ENCODE measurements at places on chromosomes 3 and 15.
A peak's percentile ranks its signal among the peaks of the same experiment; 100 is the strongest.

GRCh38 chr15:99167201-99167600 lies 62.3 kb downstream of the SYNM start:
- DNase-seq, result no peak

- DNase-seq, result no peak
These were observed 7.6 kb upstream of the LRRC2 start for GRCh38 chr3:46573701-46574100.

DNA sequence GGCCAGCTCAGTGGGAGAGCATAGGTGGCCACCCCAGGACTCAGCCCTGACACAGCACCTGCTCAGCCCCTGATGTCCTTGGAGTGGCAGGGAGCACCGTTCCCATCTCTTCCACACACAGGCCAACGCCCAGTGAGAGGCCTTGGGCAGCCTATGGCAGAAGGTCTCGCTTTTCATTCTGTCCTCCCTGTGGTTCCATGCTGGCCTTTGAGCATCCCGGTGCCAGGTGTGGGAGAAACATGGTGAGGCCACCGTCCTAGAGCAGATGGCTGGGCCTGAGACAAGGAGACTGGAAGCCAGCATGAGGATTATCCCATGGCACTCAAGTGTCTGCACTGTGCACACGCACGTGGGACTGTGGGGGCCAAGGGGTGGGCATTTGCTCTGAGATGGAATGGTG lies 25.1 kb downstream of the ADCY5 start:
- DNase-seq, result no peak

DNA sequence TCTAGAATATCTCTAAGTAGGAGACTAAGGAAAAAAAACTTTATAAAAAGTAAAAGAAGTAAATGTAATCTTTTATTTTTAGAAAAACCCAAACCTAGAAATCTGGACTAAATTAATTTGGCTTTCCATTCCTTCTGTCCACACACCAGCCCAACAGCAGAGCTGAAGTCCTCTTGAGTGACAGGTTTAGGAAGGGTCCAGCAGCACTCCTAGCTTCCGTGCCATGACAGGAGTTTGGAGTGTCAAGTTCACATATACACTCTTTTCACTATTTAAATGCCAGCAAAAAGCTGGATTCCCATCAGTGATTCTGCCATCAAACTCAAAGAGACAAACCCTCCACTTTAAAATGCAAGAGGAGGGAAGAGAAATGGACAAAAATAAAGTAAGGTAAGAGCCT lies 13.1 kb downstream of the PROK2 start:
- DNase-seq, result no peak

DNA sequence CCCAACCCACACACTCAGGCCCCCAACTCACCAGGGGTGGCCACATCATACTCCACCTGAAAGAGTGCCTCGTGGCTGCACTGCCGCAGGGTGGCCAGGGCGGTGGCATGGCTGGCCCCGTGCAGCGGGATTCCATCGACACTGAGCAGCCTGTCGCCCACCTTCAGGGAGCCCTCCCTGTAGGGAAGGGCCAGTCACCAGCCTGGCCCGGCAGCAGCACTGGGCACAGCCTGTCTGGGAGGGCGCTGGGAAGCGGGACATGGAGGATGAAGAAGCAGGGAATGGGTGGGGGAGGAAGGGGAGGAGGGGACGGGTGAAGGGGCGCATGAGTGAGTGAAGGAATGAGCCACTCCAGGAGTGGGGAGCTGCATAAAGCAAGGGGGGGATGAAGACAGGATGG lies 18.5 kb downstream of the GRIP2 start:
- no peak for DNase-seq

DNA sequence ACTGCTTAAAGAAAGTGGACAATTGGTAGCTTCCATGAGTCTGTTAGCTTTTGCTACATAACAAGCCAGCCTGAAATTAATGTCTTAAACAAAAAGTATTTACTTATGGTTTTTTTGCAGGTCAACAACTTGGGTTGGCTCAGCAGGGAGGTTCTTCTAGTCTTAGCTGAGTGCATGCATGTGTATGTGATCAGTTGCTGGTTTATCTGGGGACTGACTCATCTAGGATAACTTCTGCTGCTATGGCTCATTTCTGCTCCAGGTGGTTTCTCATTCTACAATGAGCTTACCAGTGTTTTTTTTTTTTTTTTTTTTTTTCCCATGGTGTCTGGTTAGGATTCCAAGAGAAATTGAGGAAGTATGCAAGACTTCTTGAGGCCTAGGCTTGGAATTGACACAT lies 244.7 kb downstream of the NSUN3 start:
- DNase-seq, result no peak

GRCh38 chr15:25807063-25807462 lies 56.1 kb downstream of the ATP10A start:
- DNase-seq, result no peak

GRCh38 chr3:194571491-194572142 lies 61.6 kb downstream of the TMEM44 start:
- no peak for DNase-seq

GRCh38 chr15:31525988-31526665 lies 199.5 kb downstream of the KLF13 start:
- DNase-seq, result no peak

- no peak for DNase-seq
These were observed 11.3 kb downstream of the LYSMD4 start for GRCh38 chr15:99721896-99722295.

GRCh38 chr3:18252578-18252977 lies 172.6 kb downstream of the SATB1 start:
- DNase-seq, result peak; percentile 69

- no peak for DNase-seq
These were observed 11.3 kb downstream of the ARL8B start for GRCh38 chr3:5133239-5134018.

GRCh38 chr3:51819709-51820406 lies 40.8 kb upstream of the IQCF6 start:
- DNase-seq, result no peak

DNA sequence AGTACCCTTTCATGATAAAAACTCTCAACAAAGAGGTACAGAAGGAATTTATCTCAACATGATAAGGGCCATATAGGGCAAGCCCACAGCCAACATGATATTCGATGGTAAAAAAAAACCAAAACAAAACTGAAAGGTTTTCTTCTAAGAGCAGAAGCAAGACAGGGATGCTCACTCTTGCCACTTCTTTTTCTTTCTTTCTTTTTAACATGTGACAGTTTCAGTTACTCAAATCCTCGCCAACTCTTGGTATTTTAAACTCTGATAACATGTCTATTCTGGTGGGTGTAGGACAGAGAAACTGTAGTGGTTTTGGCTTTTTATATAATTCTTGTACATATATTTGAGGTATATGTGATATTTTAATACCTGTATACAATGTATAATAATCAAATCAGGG lies 74.0 kb upstream of the NMNAT3 start:
- no peak for DNase-seq

- DNase-seq, result no peak
These were observed 418.8 kb upstream of the NR2F2 start for GRCh38 chr15:95911570-95912279.

DNA sequence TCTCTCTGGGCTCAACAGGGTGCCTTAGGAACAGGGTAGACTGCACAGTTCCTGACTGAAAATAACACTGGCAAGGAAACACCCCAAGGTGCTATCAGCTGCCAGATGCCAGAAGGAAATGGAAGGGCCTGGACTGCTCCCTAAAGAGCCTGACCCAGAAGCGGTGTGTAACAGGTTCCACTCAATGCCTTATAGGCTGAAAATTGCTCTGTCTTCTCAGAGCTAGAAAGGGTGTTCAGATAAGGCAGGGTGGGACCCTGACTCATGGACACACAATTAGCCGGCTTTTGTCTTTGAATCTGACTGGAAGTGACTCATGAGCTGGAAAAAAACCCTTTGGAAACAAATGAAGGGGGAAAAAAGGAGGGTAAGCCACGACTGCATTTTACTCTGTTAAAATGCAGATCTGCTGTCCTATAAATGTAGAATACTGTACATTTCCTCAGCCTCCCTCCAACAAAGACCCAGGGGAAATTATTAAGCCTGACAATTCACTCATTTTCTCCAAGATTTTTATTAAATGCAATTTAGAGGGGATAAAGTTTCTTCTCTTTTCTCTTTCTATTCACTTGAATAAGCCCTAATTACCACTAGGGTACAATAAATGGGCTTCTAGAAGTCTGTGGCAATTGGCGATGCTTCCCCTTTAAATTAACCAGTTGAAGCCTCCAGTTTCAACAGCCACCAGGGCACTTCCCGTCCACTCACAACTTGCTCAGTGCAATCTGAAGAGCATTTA lies 160.2 kb upstream of the TBL1XR1 start:
- DNase-seq, result no peak

- no peak for DNase-seq
These were observed 51.1 kb downstream of the CMTM7 start for GRCh38 chr3:32442766-32443165.

- DNase-seq, result peak; percentile 46
These were observed 783 bp downstream of the RNF168 start for GRCh38 chr3:196502775-196503195.

DNA sequence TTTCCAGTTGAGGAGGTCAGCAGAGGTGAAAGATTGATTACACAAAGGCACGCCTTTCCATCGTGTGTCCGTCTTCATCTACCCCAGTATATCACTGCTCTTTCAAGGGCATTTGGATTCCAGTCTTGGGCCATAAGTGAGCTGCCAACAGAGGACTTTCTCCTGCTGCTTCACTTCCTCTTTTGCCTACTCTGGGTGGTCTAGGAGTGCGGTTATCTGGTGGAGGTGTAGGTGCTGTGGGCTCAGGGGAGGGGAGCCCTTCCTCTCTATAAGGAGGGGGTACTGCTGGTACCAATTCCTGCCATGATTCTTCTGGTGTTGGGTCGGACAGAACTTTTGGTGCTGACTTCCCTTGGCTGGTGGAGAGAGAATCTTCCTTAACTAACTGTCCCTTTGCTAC lies 83.1 kb upstream of the VEPH1 start:
- DNase-seq, result no peak

All from bone marrow (tissue), 2 donors.